ENCODE measurements at places on chromosomes 3 and 15.

- H3K27ac ChIP-seq = no peak overlapping the region
- no peaks in the 10 kb centered on the region for H3K27me3 ChIP-seq
These were observed 14.7 kb downstream of the CCR1 start for GRCh38 chr3:46193436-46193835.

GRCh38 chr15:74383695-74384565 is 16.5 kb upstream of the CYP11A1 start:
- no peaks in the 10 kb centered on the region for H3K36me3 ChIP-seq
- no peak overlapping the region for H3K4me3 ChIP-seq
- H3K27ac ChIP-seq = no peak overlapping the region
- DNase-seq = no peak

- no peaks in the 10 kb centered on the region for H3K36me3 ChIP-seq
- H3K4me1 ChIP-seq = peaks cover 18% of the 10 kb centered on the region
- H3K27ac ChIP-seq = no peak overlapping the region
- H3K4me3 ChIP-seq = no peak overlapping the region
- H3K27me3 ChIP-seq = no peaks in the 10 kb centered on the region
- no peak for DNase-seq
These were observed 32.5 kb downstream of the BHLHE40 start for GRCh38 chr3:5011555-5012256.

- H3K27me3 ChIP-seq = no peaks in the 10 kb centered on the region
- H3K36me3 ChIP-seq = no peaks in the 10 kb centered on the region
- no peak overlapping the region for H3K4me3 ChIP-seq
- H3K4me1 ChIP-seq = peaks cover 8% of the 10 kb centered on the region
- H3K27ac ChIP-seq = no peak overlapping the region
These were observed 9.8 kb downstream of the PLIN1 start for GRCh38 chr15:89669309-89669865.

DNA sequence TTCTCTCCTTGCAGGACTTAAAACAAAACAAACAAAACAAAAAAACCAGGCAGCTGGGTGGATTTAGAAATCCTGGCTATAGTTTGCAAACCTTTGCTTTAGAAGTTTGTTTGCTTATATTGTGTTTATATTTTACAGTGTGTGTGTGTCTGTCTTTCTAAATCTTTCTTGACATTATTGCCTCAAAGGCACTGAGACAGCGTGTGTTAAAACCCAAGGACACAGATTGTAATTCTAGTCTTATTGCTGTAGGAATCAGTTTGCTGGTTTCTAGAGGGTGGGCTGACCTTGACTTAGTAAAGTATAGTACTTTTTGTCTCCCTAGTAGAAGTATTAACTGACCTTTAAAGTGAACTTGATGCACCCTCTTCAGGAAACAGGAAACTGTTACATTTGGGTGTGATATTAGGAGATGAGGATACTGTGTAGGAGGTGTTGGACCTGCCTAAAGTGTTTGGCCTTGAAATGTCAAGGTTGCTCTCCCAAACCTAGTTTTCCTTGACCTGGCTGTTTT is 71.0 kb downstream of the TCF12 start:
- H3K4me3 ChIP-seq = no peak overlapping the region
- no peaks in the 10 kb centered on the region for H3K36me3 ChIP-seq
- H3K27me3 ChIP-seq = no peaks in the 10 kb centered on the region
- no peak for DNase-seq
- H3K27ac ChIP-seq = no peak overlapping the region

- no peak for DNase-seq
- H3K36me3 ChIP-seq = no peaks in the 10 kb centered on the region
- H3K27ac ChIP-seq = no peak overlapping the region
- H3K4me1 ChIP-seq = no peaks in the 10 kb centered on the region
These were observed 5.6 kb upstream of the LRRC34 start for GRCh38 chr3:169818316-169818715.

DNA sequence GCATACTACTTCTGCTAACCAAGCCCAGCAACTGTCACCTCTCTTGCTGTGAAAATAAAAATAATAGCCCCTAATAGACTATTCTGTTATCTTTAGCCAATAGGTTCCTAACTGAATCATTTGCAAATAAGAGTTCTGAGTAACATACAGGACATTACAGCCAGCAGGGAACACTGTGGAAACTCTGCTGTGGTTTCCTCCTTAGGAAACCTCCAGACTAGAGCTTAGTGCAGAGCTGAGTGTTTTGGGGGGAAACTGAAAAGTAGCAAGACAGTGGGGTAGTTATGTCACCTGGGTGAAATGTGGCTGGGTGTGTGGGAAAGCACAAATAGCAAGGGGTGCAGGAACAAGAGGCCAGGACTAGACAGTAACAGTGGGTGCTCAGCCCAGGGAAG is 32.4 kb downstream of the DZIP1L start:
- H3K27ac ChIP-seq = no peak overlapping the region
- H3K27me3 ChIP-seq = no peaks in the 10 kb centered on the region
- DNase-seq = no peak
- no peak overlapping the region for H3K4me3 ChIP-seq

GRCh38 chr3:119413603-119414280 is 49.7 kb downstream of the TMEM39A start:
- no peak overlapping the region for H3K4me3 ChIP-seq
- no peaks in the 10 kb centered on the region for H3K27me3 ChIP-seq
- DNase-seq = no peak
- H3K27ac ChIP-seq = no peak overlapping the region
- H3K4me1 ChIP-seq = no peaks in the 10 kb centered on the region

DNA sequence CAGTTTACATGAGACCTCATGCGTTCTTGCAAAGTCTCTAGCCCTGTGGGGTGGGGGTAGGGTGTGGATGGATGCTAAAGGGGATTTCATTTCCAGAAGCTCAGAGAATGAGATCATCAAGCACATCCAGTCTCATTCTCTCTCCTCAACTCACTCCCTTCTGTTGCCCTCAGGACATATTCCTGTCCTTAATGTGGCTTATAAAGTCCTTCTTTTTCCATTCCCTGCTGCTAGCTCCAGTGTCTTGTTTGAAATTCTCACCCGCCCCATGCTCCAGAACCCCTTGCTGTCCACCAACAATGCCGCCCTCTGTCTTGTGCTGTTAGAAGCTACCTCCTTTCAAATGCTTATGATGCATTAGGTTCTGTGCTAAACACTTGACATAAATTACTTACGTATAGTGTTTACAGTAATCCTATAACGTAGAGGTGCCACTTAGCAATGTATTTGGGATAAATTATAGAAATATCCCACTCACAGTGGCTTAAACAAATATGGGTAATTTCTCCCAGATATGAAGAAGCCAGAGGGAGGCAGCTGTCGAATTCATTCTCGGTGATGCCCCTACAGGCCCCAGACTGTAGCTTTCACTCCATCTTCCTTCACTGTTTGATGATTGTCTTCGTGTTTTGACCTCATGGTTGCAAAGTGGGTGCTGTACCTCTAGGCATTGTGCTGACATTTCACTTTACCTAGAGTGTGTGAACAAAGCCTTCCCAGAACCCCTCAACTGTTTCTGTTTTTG is 273.1 kb upstream of the TBL1XR1 start:
- H3K27ac ChIP-seq = no peak overlapping the region
- H3K4me3 ChIP-seq = no peak overlapping the region
- H3K4me1 ChIP-seq = no peaks in the 10 kb centered on the region
- H3K27me3 ChIP-seq = no peaks in the 10 kb centered on the region
- no peaks in the 10 kb centered on the region for H3K36me3 ChIP-seq
- no peak for DNase-seq

DNA sequence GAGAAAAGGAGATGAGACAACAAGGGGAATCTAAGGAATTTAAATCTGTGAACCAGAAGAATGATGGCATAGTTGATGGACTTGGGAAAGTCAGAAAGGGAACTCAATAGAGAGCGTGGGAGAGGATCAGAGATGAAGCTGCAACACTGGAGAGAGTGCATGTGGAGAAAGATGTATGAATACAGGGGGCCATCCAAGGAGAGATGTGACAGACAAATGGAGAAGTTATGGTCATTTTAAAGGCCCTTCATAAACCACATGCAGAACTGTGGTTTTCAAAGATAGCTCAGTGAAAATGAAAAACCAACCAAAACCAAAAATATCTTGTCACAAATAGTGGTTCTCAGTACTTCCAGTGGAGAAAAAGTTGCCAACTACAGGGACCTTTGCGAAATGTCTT is 265.2 kb downstream of the SUCLG2 start:
- no peaks in the 10 kb centered on the region for H3K4me1 ChIP-seq
- H3K36me3 ChIP-seq = no peaks in the 10 kb centered on the region
- no peak overlapping the region for H3K27ac ChIP-seq
- DNase-seq = no peak
- H3K27me3 ChIP-seq = no peaks in the 10 kb centered on the region

- no peak overlapping the region for H3K27ac ChIP-seq
- H3K4me3 ChIP-seq = no peak overlapping the region
- no peaks in the 10 kb centered on the region for H3K36me3 ChIP-seq
- peaks cover 34% of the 10 kb centered on the region for H3K4me1 ChIP-seq
These were observed 48.7 kb upstream of the HACD2 start for GRCh38 chr3:123633530-123633929.

- no peak overlapping the region for H3K4me3 ChIP-seq
- H3K36me3 ChIP-seq = no peaks in the 10 kb centered on the region
- no peaks in the 10 kb centered on the region for H3K27me3 ChIP-seq
- DNase-seq = no peak
- no peaks in the 10 kb centered on the region for H3K4me1 ChIP-seq
These were observed 173.9 kb upstream of the CD96 start for GRCh38 chr3:111368056-111368455.

DNA sequence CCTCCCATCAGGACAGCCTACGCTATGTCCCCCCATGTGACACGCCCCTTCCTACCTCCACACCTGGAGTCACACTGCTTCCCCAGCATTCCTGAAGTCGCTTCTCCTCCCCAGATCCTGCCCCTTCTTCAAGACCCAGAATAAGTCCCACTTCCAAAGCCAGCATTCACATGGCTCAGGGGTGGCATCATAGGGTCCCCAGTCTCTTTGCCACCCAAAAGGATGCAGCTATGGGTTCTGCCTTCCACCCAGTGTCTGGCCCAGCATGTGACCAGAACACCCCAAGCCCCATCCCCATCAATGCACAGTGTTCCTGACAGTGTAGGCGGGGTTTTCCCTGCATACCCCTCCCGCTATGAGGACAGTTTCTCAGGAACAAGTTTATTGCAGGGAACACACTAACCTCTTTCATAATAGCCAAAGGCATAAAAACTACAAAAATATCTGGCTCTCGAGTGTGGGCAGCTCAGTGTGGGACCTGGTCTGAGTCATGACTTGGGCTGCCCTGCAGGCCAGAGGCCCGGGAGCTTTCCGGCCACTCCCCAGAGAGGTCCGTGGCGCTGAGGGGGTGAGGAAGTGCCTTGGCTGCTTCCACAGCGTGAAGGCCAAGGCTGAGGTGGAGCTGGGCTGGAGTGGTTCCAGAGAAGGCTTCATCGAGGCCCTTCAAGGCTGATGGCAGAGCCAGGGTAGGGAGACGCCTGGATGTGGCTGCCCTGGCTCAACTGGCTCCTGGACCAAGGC is 5.8 kb downstream of the ISLR start:
- H3K4me1 ChIP-seq = peaks cover 6% of the 10 kb centered on the region
- H3K27ac ChIP-seq = no peak overlapping the region
- DNase-seq = peak; percentile 40
- no peak overlapping the region for H3K4me3 ChIP-seq
